Pericardium fibroblast (primary cell): ENCODE measurements at places on chromosomes 2 and 18. TPM values are rescaled to one million over a fixed set of nuclear protein-coding genes. Genes with fewer than 3 reads are reported as not detected.

CYS1 gene
- total RNA-seq: 2.1 and 2.3 TPM in 2 replicates

KYNU gene
- not detected in 2 replicates for total RNA-seq

MAL gene
- total RNA-seq: not detected in 2 replicates

GAL3ST2 gene
- total RNA-seq: not detected in 2 replicates

TFPI gene
- total RNA-seq: 86.5 and 201 TPM in 2 replicates

ARHGEF33 gene
- total RNA-seq: 0.09 TPM in 1 of 2 replicates, not detected in the other

SLC39A6 gene
- total RNA-seq: 45.1 and 47.8 TPM in 2 replicates

IL1F10 gene
- total RNA-seq: not detected in 2 replicates

SMC6 gene
- total RNA-seq: 14.1 and 15.4 TPM in 2 replicates

EVX2 gene
- 0.09 TPM in 1 of 2 replicates, not detected in the other for total RNA-seq

CACNB4 gene
- 0.93 and 2.0 TPM in 2 replicates for total RNA-seq

TUBA3E gene
- not detected in 2 replicates for total RNA-seq

AOX1 gene
- 50.3 and 89.5 TPM in 2 replicates for total RNA-seq

KCNG2 gene
- 0.47 and 2.2 TPM in 2 replicates for total RNA-seq

IL1B gene
- total RNA-seq: 0.09 and 1.9 TPM in 2 replicates

ZNF532 gene
- 42.9 and 70.7 TPM in 2 replicates for total RNA-seq

HOXD1 gene
- total RNA-seq: not detected in 2 replicates

GREB1 gene
- total RNA-seq: 0.23 and 0.43 TPM in 2 replicates

MPV17 gene
- total RNA-seq: 93.4 and 101 TPM in 2 replicates

EIF2AK2 gene
- total RNA-seq: 12.3 and 19.3 TPM in 2 replicates

SAG gene
- total RNA-seq: not detected in 2 replicates

RFTN2 gene
- 9.8 and 23.0 TPM in 2 replicates for total RNA-seq

PAIP2B gene
- total RNA-seq: 0.35 and 1.9 TPM in 2 replicates

B3GNT7 gene
- 0.09 and 0.23 TPM in 2 replicates for total RNA-seq

ALKAL2 gene
- 0.09 and 1.3 TPM in 2 replicates for total RNA-seq

CDH2 gene
- total RNA-seq: 26.9 and 59.0 TPM in 2 replicates

ANTXR1 gene
- total RNA-seq: 81.8 and 131 TPM in 2 replicates

HOXD3 gene
- total RNA-seq: 0.09 and 0.82 TPM in 2 replicates

MARCO gene
- total RNA-seq: not detected in 2 replicates

C2orf74 gene
- 6.4 and 9.7 TPM in 2 replicates for total RNA-seq

TYMS gene
- total RNA-seq: 3.2 and 6.6 TPM in 2 replicates

OSBPL6 gene
- 5.7 and 7.7 TPM in 2 replicates for total RNA-seq

FBXO36 gene
- total RNA-seq: 1.8 and 1.9 TPM in 2 replicates

TXNDC9 gene
- total RNA-seq: 31.1 and 56.2 TPM in 2 replicates

RBKS gene
- 1.6 and 1.7 TPM in 2 replicates for total RNA-seq

CCDC85A gene
- 0.43 and 1.2 TPM in 2 replicates for total RNA-seq

SPATA3 gene
- not detected in 2 replicates for total RNA-seq

ST6GAL2 gene
- total RNA-seq: 1.6 and 2.8 TPM in 2 replicates

RNPEPL1 gene
- 25.3 and 30.5 TPM in 2 replicates for total RNA-seq

HRH4 gene
- total RNA-seq: not detected in 2 replicates

POTEI gene
- not detected in 2 replicates for total RNA-seq

TBR1 gene
- total RNA-seq: not detected in 2 replicates

POMC gene
- total RNA-seq: 5.3 and 6.1 TPM in 2 replicates

DSG1 gene
- not detected in 2 replicates for total RNA-seq

CD8B gene
- total RNA-seq: not detected in 2 replicates

LINC00305 gene
- total RNA-seq: not detected in 2 replicates

GPR75 gene
- total RNA-seq: 0.35 and 0.77 TPM in 2 replicates

PCARE gene
- not detected in 2 replicates for total RNA-seq

SULT1C4 gene
- total RNA-seq: not detected in 2 replicates

KLHL41 gene
- 0.12 and 4.6 TPM in 2 replicates for total RNA-seq

AMER3 gene
- total RNA-seq: not detected in 2 replicates

RFX8 gene
- 0.12 and 2.7 TPM in 2 replicates for total RNA-seq

RAB27B gene
- 0.93 and 1.9 TPM in 2 replicates for total RNA-seq
